GM12878 (cell line): ENCODE measurements at places on chromosomes 7 and 10.

GRCh38 chr7:105759670-105760550, 116.5 kb downstream of the ATXN7L1 start:
- no peak for DNase-seq

- no peak for DNase-seq
Measured at GRCh38 chr10:94902570-94902969, 35.9 kb upstream of the CYP2C9 start.

DNA sequence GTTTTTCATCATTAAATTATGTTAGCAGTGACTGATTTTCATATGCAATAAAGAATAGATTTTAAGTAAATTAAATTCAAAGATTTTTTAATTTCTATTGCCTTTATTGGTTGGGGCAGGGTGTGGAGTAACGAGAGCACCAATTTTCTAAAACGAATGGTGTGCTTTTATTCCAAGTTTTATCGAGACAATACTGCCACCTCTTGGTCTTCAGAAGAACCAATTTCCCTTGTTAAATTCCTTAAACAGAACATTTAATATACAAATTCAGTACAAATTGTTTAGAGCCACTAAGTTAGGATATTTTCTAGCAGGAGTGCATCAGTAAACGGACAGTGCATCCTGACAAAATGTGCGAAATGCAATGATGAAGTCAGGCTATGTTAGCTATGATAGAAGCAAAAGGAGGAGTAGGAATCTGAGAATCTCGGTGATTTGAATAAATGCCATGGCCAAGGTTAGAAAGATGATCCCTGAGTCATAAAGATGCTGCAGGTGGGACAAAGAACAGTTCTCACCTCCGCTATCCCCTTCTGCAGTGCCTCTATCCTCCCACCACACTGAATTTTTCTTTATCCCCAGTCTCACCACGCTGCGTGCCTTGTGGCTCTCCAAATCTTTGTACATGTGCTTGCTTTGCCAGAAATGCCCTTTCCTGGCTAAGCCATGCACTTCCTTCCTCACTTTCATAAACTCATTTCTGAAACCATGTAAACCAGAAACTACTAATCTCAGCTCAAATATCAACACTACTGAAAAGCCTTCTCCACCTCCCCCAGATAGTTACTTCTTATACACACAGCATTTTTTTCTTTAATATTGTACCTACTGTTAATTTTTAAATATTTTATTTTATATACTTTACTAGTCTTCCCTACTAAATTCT, 31.9 kb upstream of the AGBL3 start:
- DNase-seq: peak; percentile 15

- no peak for DNase-seq
Measured at GRCh38 chr10:91665842-91666241, 33.0 kb upstream of the PPP1R3C start.

GRCh38 chr10:114638821-114639625, 19.1 kb downstream of the ABLIM1 start:
- peak; percentile 27 for DNase-seq

- DNase-seq: no peak
Measured at GRCh38 chr7:105581066-105581811, at the start of gene EFCAB10. EFCAB10 (minus strand) TSS chr7:105581493; CDS start chr7:105581463, 30 bp downstream.

DNA sequence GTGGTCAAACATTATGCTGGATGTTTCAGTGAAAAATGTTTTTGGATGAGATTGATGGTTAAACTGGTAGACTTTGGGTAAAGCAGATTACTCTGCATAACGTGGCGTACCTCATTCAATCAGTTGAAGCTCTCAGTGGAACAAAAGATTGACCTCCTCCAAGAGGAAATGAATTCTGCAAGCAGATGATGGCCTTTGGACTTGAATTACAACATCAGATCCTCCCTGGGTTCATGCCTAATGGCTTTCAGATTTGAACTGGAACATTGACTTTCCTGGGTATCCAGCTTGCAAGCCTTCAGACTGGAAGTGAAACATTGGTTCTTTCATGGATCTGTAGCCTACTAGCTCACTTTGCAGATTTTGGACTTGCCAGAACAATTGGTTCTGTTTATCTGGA, 169.3 kb upstream of the MALRD1 start:
- DNase-seq: no peak

DNA sequence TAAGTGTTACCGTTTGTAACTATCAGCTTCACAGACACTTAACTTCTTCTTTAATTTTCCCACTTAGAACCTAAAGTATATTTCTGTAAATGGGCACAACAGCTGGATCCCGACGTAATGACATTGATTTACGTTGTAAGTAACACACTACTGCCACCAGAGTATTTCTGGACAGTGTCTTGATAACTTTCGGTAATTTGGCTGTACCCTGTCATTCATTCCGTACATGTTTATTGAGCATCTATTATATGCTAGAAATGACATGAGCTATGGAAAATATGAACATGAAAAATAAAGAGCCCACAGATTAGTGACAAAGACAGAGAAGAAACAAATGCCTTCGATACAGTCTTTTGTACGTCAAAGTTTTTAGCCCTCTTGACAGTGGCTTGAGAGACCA, 291.4 kb downstream of the CCDC3 start:
- no peak for DNase-seq

DNA sequence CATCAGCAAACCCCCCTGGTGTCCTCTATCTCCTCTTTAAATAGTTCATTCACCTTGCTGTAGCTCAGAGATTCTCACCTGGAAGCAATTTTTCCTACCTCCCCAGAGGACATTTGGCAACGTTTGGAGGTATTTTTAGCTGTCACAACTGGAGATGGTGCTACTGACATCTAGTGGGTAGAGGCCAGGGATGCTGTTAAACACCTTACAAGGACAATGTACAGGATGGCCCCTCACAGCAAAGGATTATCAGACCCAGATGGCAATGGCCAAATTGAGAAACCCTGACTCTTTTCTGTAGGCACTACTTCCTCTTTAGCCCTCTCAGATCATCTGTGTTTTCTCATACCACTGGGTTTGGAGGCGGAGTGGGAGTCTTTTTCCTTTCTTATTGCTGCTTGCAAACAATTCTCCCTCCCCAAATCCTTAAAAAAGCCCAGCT, 13.2 kb upstream of the TRA2A start:
- DNase-seq: peak; percentile 46

DNA sequence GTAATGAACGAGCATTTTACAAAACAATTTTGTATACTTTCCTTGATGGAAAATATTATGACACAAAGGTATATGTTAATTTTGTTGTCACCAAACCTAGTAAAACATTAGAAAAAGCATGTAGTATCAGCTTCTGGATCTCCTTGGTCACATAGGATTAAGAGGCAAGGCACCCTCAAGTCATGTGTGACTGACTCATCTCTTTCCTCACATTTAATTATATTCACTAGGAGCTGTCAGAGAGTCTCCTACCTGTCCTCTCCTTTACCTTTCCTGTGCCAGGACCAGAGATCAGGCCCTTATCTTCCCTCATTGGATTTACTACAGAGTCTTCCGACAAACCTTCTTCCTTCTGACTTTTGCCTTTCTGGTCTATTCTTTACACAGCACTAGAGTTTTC, 111.3 kb upstream of the RPA3 start:
- DNase-seq: no peak

GRCh38 chr10:97050205-97050745, 135.5 kb downstream of the SLIT1 start:
- no peak for DNase-seq

GRCh38 chr7:34453150-34453549, 204.9 kb upstream of the NPSR1 start:
- DNase-seq: no peak

DNA sequence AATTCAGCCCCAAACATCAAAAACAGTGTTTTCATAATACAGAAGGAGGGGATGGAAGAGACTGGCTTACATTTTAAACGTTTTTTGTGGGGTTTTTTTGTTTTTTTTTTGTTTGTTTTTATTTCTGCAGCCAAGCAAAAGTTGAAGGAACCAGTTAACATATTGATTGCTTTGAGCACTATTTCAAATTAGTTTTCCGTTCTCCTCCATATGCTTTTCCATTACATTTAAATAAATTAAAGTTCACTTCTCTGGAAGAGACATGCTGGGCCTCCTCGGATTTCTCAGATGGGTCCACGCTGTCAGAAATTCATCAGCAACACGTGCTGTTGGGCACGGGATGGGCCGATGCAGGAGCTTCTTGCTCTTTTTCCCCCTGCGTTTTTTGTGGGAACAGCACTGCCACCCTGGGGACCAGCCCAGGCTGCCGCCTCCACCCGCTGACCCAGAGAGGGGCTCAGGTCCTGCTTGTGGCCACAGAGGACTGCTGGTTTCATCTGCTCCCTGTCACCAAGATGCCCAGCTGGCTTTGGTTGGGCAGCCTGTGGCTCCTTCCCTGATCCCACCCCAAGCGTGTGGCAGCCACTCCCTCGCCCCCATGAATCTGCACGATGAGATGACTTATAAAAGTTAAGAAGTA, 67.7 kb upstream of the CHST15 start:
- DNase-seq: no peak

GRCh38 chr7:21719846-21720245, 177.0 kb downstream of the DNAH11 start:
- DNase-seq: no peak

DNA sequence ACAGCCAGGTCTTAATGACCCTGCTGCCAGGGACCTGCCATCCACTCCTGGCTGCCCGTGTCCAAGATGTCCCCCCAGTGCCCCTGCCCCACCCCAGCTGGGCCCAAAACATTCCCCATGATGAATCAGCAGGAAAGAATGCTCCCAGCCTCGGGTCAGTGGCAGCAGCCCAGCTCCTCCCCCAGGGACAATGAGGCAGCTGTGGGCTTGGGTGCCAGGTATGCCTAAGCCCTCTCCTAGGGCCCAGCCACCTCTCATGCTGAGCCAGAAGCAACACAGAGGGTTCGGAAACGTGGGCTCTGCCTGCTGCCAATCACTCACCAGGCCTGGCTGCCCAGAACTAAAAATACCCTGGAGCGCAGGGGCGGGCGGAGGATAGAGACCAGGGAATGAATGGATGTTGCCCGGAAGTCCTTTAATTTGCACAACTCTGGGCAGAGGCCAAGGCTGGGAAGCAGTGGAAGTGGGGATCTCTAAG, 1.5 kb upstream of the LOXL4 start:
- DNase-seq: no peak

- DNase-seq: peak; percentile 27
Measured at GRCh38 chr7:24659505-24659904, 86.3 kb downstream of the PALS2 start.

DNA sequence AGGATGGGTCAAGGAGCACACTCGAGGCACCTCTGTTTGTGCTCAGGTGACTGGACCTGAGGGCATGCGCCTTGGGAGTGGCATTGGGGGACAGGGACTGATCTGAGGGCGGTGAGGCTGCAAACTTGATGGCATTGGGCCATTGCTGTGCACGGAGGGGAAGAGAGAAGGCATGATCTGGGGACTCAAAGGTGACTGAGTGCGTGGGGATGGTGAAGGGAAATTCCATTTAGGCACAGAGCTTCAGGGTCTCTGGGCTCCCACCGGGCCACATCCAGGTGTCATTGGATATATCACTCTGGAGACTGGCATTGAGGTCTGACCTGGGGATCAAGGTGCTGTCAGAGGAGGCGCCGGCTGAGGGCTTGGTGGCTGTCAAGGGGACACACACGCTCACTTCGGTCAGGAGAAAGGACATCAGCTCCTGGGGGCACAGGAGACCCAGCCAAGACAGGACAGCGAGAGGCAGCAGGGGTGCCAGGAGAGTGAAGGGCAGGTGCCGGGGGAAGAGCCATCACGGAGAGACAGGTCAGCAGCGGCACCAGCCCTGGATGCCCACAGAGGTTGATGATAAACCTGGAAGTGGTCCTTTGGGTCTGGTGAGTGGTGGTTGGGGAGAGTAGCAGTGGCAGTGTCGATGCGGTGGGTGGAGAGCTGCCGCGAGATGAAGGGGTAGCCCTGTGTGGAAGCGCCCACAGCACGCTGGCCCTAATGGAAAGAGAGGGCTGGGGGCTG, 5.5 kb downstream of the ADCK2 start:
- no peak for DNase-seq

DNA sequence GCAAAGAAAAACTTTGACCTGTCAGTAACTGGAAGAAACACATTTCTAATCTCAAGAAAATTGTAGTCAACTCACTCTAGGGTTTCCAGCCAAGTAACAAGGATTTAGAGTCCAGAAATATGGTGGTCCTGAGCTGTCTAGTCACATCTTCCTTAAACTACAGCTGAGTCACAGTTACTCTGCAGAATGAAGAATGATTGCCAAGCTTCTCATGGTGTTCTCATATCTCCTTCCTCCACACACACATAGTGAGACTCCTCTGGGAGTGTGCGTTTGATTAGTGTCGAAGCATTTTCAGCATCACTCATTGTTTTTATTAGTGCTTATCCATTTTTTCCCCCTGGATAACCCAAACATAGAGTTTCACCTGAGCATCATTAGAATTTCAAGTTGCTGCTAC, 93.1 kb upstream of the CXCL12 start:
- no peak for DNase-seq

DNA sequence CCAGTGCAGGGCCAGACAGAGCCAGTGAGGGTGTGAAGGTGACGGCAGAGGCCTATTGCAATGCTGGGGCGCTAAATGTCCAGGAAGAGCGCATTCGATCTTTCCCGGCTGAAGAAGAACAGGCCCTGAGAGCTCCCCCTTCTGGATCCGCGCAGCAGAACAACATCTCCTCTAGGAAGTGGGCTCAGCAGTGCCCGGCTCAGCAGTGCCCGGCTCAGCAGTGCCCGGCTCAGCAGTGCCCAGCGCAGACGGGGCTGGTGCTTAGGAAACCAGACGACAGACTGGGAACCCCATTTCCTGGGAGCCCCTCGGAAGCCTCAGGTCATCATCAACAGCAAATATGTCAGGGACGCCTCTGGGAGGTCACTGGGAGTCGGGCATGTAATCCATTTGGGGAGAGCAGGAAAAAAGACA, 4.7 kb upstream of the NOS3 start:
- no peak for DNase-seq

DNA sequence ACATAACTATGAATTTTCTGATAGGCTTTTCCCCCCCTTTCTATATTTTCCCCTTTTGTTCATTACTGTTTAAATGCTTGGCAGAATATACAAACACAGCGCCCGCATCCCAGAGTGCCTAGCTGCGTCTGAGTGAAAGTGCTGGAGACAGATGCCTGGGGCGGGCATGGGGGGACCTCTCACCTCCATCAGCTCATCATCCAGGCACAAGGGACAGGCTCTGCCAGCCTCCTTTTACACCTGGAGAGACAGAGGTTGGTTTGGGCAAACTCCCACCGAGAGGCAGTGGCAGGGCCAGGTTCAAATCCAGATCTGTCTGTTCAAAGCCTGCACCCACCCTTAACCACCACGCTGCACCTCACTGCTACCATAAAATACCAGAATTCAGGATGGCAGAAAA, 104.5 kb downstream of the FAM53B start:
- DNase-seq: no peak
